ENCODE measurements at places on chromosomes 13 and 19.

DNA sequence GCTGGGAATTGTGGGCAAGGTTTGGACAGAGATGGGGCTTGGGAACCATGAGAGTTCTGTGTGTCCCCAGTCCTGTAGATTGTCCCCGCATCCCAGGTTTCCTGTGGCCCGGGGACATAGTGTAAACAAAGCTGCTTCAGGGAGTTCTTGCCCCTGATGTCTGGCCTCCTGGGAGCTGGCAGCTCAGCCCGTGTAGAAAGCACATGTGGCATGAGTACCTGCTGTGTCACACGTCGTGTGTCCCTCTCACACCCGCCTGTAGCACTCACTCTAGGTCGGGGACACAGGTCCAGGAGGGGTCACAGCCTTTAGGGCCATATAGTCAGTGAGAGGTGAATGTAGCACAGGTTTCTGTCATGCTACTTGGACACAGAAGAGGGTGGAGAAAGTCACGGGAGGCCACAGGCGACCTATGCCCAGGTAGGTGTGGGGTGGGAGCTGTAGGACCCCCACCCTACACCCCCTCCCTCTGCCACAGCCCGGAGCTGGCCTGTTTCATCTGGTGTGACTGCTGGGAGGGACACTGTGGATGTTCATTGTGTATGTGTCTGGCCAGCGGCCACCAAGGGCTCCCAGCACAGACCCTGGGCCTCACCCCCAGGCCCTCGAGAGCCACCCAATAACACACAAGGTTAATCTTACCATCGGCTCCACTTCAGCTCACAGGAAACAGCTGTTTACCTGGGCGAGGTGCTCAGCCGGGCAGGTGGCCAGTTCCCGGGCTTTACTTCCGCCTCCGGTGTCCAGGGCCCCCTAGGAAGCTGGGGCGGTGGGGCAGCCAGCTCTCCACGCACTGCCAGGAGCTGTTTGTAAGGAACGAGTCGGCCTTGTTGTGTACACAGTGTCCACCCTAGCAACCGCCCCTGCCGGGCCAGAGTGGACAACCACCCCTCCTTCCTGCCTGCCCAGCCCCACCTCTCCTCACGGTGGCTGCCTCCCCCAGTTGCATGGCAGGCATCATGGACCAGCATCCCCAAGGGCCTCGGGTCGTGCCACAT lies 49.7 kb downstream of the COMP start:
- DNase-seq, result no peak

DNA sequence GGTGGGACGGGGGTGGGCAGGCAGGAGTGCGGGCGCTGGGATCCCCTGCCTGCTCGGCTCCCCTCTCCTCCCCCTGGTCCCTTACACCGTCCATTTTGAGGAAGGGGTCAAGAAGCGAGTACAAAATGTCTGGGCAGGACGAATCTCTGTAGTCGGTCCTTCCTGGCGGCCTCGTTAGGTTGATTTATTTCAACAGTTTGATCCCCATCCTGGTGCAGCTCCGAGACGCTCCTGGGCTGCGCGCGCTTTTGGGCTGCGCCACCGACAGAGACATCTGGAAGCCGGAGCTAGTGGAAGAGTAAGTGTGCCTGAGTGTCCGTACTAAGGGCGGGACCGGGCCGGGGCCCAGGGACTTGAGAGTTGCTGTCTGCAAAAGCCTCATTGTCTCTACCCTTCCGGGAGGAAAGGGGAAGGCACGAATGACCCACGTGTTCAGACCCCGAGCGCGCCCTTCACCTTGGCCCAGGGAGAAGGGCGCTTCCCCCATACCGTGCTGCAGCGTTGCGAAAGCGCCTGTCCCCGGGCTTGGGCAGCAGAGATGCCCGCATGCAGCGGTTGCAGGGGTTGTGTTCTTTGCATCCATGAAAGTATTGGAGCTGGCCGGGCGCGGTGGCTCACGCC lies 1.8 kb downstream of the ZNF114 start:
- DNase-seq, result no peak

GRCh38 chr13:77696006-77696878 lies 1.2 kb upstream of the SLAIN1 start:
- no peak for DNase-seq

GRCh38 chr19:15640294-15640903 lies at the start of gene CYP4F3:
CYP4F3 (plus strand) TSS chr19:15640897; CDS start chr19:15641416, 519 bp downstream.
- no peak for DNase-seq

GRCh38 chr13:43284162-43284561 lies 260.8 kb downstream of the DNAJC15 start:
- DNase-seq, result no peak

DNA sequence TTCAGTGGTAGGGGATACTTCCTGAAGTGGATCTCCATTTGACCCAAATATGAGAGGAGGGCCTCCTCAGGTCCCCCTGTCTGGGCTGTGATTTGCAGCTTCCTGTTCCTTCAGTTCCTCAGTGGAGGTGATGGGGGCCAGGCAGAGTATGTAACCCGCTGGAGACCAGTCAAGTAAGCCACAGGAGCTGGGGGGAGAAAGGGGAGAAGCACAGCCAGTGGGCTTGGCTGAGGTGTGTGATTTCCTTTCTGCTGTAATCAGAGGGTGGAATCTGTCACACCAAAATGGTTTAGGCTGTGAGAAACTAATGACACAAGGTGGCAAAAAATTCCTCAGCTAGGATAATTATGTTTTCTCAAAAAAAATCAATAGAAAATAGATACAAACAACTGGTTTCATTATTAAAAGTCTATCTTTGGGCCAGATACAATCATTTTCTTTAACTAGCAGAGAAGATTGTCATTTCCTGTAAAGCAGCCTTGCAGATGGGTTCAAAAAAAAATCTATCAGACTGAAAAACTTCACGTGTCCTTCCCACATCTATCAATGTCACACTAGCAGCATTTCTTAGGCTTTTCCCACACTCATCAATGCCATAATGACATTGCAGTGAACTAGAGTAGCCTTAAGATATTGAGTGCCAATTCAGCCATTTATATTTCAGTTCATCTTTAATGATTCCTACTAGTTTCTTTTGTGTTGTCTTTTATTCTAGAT lies 1660.3 kb downstream of the EFNB2 start:
- no peak for DNase-seq

GRCh38 chr13:102838982-102839381 lies 6.8 kb upstream of the ERCC5 start:
- DNase-seq, result no peak

DNA sequence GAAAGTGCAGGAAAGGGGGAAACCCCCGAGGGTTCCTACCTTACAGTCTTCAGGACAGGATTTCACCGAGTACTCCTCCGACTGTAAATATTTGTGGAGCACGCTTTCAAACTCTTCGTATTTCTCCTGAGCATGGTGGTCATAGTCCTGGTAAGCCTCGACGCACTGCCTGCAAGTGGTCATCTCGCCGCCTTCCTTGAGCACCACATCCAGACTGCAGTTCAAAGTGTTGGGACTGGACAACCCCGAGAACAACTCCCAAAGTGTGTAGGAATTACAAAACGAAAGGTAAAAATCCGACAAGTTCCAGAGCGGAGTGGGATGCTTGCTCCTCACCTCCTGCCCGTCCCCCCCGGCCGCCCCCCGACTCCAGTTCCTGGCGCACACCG lies 349.7 kb downstream of the LIG4 start:
- no peak for DNase-seq

GRCh38 chr13:109332506-109333499 lies 453.6 kb downstream of the IRS2 start:
- no peak for DNase-seq

GRCh38 chr13:100040196-100040595 lies 48.7 kb upstream of the PCCA start:
- DNase-seq, result no peak

DNA sequence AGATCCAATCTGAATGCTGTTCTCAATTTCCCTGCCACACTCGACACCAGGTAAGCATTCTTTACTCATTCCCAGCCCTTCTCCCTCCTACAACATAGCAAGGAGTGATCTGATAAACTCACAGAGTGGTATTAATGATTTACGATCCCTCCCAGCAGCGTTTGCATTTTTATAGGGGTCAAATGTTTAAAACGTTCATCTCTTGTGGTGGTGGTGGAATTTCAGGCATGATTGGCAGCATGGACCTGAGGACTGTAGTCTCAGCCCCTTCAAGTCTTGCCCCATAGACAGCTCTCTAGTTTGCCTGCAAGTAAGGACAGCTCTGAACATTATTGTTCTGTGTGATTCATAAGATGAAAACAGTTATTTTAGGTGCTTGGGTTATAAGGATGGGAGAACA lies 565.7 kb downstream of the EFNB2 start:
- DNase-seq, result no peak

DNA sequence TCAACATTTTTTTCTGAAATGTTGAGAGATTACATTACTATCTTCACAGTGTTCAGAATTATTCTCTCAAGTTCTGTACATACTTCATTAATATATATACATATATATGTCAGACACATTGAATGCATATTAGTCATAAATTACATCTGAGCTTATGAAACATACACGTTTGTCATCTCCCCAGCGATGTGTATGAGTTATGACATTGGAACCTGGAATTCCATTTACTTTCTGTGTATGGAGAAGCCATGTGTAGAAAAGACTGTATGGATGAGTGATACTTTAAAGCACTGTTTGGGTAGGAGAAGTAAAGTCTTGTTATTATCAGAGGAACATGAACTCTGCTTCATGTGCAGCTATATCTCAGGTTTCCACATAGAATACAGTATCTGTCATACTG lies 167.2 kb downstream of the FGF14 start:
- no peak for DNase-seq

DNA sequence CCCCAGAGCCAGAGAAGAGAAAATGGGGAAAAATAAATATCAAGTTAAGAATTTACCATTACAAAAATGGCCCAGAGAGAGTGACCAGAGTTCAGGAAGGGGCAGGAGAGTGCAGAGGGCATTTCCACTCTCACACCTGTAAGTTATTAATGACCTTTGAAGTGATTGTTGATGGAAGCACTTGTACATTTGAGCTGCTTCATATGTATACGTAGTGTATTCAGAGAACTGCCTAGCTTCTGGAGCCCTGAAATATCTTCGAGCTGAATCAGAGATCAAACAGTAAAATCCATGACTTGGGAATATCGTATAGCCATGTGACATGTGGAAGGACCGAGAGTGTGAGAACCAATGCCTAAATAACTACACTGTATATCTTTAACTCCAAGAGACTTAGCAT lies 49.2 kb upstream of the PCCA start:
- DNase-seq, result no peak

- DNase-seq, result no peak
Measured at GRCh38 chr19:32318884-32319520, 26.4 kb upstream of the ZNF507 start.

GRCh38 chr13:26047040-26047439 lies 4.8 kb downstream of the SHISA2 start:
- no peak for DNase-seq

DNA sequence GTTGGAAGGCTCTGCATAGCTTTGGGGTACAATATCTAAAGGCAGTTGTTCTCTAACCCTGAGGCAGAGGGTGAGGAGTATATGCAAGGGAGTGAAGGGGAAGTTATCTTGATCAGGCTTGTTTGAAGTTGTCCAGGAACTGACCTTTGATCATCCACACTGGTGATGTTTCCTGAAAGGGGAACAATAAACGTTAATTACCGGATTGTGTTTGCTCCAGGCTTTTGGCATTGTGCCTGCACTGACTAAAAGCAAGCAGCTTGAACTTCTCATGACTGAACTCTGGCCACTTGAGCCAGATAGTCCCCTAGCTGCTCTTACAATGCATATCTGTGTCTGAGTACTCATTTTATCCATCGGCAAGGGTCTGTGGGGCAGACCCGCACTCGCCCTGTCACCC lies 27.0 kb upstream of the ZNF726 start:
- no peak for DNase-seq

DNA sequence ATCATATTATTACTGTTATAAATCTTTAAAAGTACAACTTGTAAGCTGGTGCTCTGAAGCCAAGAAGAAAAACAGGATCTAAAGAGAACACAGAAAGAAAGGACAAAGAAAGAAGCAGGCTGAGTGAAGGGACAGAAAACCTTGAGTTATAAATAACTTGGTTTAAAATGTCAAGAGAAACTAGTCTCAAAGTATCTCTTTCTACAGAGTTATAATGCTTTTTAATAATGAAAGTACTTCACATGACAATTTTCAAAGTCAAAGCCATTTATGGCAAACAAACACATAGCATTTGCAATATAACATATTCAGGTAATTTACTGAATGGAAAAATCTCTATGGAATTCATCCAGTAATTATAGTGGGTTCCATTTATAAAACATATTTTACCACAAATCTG lies 33.4 kb downstream of the CAB39L start:
- DNase-seq, result no peak

DNA sequence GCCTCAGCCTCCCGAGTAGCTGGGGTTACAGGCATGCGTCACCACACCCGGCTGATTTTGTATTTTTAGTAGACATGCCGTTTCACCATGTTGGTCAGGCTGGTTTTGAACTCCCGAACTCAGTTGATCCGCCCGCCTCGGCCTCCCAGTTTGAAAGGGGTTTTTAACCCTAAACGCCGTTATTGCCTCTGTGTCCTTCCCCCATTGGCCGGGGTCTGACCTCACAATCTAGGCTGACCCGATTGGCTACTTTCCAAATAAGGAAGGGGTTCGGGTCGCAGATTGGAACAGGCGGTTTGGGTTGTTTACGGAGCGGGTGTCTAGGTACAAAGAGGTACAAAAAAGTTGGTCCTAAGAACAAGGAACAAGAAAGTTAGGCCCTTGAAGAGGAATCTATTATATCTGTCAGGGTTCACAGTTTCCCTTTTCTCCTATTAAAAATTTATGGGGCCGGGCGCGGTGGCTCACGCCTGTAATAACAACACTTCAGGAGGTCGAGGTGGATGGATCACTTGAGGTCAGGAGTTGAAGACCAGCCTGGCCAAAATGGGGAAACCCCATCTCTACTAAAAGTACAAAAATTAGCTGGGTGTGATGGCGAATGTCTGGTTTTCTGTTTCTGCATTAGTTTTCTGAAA lies 1.0 kb downstream of the ZNF253 start:
- DNase-seq, result no peak

DNA sequence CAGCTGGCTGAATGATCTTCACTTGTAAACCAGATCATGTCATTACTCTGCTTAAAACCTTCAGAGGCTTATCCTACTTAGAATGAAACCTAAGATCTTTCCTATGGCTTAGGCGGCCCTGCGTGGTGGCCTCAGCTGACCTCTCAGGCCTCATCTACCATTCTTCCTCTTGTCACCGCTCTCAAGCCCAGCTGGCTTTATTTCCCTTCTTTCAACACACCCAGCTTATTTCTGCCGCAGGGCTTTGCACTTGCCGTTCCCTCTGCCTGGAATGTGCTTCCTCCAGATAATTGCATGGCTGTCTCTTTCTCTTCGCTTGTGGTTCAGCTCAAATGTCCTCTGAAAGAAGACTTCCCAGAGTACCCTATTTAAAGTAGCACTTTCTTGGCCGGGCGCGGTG lies 3.6 kb upstream of the ASF1B start:
- no peak for DNase-seq

Measured in hypothalamus (tissue), 51 donors.